ENCODE measurements at places on chromosomes 11 and 22.

GRCh38 chr11:124642628-124643027, 20.0 kb downstream of the TBRG1 start:
- no peak for DNase-seq

DNA sequence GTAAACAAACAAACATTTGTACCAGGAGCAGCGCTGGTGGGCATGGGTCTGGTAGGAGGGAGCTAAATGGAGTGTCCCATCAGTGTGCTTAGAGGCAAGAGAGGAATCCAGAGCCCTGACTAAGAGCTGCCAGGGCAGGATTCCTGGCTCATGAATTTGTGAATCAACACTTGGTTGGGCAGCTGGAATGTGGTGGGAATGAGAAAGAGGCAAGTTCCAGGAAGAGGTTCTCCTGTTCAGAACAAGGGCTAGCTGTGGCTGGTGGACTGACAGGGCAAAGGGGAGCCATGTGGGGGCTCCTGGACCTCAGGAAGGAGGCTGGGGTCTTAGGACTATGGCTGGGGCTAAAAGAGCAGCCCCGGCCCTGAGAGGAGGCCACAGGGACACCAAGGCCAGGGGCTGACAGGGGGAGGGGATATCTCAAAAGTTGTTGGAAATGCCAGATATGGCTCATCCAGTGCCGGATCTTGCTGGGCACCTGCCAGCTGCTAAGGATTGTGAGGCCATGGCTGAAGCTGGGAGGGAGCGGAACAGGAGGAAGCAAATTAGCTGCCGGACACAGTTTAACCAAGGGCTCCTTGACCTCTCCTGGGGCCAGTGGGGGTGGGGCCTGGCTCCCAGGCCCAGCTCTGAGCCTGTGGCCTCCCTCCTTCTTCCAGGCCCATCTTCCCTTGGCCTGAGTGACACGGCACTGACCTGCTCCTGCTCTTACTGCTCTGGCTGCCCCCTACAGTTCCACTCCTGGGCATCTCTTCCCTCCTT, 14.6 kb upstream of the P2RY6 start:
- no peak for DNase-seq

- no peak for DNase-seq
These were observed 52.1 kb upstream of the TSKU start for GRCh38 chr11:76730887-76731565.

GRCh38 chr11:15883455-15883920, 472.9 kb downstream of the SOX6 start:
- no peak for DNase-seq

DNA sequence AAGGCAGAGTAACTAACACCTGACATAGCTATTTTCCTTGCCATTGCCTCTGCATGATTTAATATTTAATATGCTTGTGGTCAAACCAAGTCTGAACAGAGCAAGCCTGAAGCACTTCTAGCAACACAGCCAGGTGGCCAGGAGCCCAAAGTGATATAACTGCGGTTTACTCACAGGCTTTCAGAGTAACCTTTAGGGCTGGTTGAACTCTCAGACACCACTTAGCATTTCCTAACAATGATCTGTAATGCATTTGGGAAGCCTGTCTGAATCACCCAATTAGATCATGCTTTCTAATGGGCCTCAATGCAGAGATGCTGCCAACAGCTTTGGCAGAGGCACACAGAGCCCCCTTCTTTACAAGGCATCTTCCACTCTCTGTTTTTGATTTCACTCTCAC, 96.1 kb downstream of the FDX1 start:
- DNase-seq, result no peak

- DNase-seq, result no peak
These were observed 96.1 kb downstream of the SLC1A2 start for GRCh38 chr11:35323076-35323868.

- no peak for DNase-seq
These were observed at the start of gene RASL10A for GRCh38 chr22:29315286-29316140. Gene RASL10A, minus strand, starts transcription at chr22:29315697. Its CDS starts 451 bp downstream, at chr22:29315246.

- no peak for DNase-seq
These were observed 54.9 kb downstream of the ZC3H12C start for GRCh38 chr11:110147962-110148709.

DNA sequence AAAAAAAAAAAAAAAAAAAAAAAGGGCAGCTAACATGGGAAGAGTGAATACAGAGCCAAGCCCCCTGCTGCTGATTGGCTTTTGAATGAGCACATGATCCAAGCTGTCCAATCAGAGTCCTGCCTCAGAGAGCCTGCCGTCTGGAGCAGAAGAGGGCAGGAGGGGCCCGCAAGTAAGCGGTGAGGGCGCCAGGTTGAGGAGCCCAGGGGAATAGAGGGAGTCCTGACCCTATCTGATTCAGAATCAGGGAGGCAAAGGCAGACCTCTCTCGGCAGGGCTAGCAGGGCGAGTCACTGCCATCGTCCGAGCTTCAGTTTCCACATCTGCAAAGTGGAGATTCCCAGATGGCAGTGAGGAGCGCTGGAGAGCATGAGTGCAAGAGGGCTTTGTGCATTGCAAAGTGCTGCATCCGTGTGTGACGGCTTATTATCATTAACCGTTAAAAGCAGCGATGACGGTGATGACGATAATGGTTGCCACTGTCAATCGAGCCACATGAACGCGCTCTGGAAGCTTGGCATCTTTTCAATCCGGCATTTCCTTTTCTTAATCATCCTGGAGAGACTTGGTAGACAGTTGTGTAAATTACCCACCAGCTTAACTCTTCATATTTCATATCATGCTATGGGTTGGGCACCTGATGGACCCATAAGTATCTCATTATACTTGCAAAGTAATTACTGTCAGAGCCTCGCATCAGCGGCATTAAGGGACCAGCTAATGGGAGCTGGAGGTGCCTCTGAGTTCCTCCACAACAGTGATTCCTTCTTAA, 68.6 kb upstream of the ATXN10 start:
- DNase-seq, result no peak

DNA sequence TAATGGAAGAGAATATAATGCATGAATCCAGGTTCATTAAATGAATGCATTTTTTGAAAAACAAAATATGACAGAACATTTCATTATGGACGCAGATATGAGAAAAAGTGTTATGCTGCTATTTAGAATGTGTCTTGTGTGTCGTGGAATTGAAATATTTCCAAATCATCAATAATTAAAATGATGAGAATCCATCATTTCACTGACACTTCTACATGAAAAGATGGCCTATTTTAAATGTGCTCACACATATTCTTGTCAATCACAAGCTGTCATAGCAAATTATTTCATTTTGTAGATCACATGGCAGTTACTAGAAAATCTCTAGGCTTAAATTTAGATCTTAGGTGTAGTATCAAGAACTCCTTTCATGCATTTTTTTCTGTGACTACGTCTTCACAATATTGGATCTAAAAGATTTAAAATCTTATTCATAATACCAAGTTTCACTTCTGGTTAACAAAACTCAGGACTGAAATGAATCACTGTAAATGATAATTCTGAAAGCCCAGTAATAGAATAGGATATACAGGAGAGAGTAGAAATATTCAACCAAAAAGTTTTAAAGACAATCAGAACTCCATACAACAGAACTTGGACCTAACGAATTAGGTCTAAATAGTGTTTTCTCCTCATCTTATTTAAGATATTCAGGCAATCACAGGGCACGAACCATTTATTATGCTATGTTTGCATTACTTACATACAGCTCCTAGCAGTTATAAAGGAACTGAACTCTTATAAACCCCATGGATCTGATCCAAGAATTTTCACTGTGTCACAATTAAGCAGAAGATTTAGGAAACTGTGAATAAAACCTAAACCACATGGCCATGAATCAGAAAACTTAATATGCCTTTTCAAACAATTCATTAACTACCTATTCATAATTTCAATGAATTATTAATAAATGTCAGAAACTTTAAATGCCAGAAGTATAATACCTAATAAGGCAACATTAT, 67.7 kb downstream of the DCDC1 start:
- no peak for DNase-seq
